ENCODE measurements at places on chromosomes 6 and 20. TPM values are rescaled to one million over a fixed set of nuclear protein-coding genes. Genes with fewer than 3 reads are reported as not detected.

The IMPG1 gene
- total RNA-seq = not detected

The ADGB gene
- not detected for total RNA-seq

The KIAA1755 gene
- 1.5 TPM for total RNA-seq

The PAX1 gene
- not detected for total RNA-seq

The AP5S1 gene
- total RNA-seq = 18.9 TPM

The DPM1 gene
- total RNA-seq = 81.7 TPM

The SLC35F1 gene
- total RNA-seq = 0.15 TPM

The MYH7B gene
- total RNA-seq = 0.15 TPM

The TCP11 gene
- total RNA-seq = 0.15 TPM

The DAAM2 gene
- total RNA-seq = 7.9 TPM

The C6orf62 gene
- total RNA-seq = 76.2 TPM

The ZNF391 gene
- total RNA-seq = 0.45 TPM

The GSTA1 gene
- not detected for total RNA-seq

The HLA-DQB2 gene
- not detected for total RNA-seq

The SCUBE3 gene
- 0.30 TPM for total RNA-seq

The TTK gene
- total RNA-seq = 43.0 TPM

The CLDN20 gene
- total RNA-seq = not detected

The RUNX2 gene
- total RNA-seq = 9.2 TPM

The CD83 gene
- 4.5 TPM for total RNA-seq

The HLA-DRB1 gene
- total RNA-seq = not detected

The STX11 gene
- total RNA-seq = 1.2 TPM

The HSPA1L gene
- total RNA-seq = 0.50 TPM

The ZNF165 gene
- 0.45 TPM for total RNA-seq

The MEI4 gene
- total RNA-seq = not detected

The TFAP2D gene
- not detected for total RNA-seq

The SLC39A7 gene
- 126 TPM for total RNA-seq

The ABHD16B gene
- total RNA-seq = not detected

The CD164 gene
- total RNA-seq = 113 TPM

The JPH2 gene
- under 0.01 TPM for total RNA-seq

The E2F3 gene
- 4.5 TPM for total RNA-seq

The TDRD6 gene
- total RNA-seq = not detected

The OGFRL1 gene
- total RNA-seq = 7.2 TPM

The PLA2G7 gene
- not detected for total RNA-seq

Measured in bronchus fibroblast of lung (primary cell).